Cortex of kidney (tissue), 1 donor: ENCODE measurements at places on chromosomes 2 and 18.

DNA sequence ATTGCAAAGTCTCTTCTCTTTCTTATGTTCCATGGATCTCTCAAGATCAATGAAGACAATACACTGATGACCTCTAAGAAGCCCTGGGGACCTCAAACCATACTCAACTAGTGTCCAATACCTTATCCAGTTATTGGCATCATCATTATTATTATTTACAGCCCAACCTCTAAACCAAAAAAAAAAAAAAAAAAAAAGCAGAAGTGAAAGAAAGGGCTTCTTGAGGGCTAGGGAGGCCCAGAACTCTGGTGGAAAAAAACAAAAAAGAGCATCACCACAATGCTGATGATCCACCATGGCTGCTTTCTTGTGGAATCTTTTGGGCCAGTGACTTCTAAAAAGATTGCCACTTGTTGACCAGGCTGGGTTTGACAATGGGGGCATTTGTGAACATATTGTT is 324.9 kb downstream of the LPIN1 start:
- DNase-seq: no peak

DNA sequence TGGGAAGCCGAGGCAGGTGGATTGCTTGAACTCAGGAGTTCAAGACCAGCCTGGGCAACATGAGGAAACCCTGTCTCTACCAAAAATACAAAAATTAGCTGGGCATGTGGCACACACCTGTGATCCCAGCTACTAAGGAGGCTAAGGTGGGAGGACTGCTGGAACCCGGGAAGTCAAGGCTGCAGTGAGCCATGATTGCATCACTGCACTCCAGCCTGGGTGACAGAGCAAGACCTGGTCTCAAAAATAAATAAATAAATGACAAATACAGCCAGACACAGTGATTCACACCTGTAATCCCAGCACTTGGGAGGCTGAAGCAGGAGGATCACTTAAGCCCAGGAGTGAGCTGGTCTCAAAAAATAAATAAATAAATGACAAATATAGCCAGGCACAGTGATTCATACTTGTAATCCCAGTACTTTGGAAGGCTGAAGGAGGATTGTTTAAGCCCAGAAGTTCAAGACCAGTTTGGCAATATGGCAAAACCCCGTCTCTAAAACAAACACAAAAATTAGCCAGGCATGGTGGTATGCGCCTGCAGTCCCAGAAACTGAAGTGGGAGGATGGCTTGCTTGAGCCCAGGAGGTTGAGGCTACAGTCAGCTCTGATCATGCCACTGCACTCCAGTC is 6.2 kb downstream of the KANSL3 start:
- no peak for DNase-seq

GRCh38 chr2:161965994-161966393 is 108.0 kb downstream of the DPP4 start:
- no peak for DNase-seq

DNA sequence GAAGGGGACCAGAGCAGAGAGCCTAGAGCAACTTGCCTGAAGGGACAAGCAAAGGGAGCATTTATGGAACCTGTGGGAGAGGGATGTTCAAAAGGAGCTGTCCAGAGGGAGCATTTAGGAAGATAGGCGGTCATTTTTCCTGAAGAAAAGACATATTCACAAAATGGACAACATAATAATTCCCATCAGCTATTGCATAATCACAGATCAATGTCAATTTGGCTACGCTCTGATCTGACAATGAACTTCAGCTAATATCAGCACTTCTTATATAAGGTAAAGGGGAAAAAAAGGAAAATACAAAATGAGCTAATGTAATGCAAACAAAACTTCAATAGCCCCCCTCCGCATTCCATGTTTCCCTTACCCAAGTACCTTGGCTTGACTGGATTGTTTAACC is 291.1 kb upstream of the CDH7 start:
- no peak for DNase-seq

DNA sequence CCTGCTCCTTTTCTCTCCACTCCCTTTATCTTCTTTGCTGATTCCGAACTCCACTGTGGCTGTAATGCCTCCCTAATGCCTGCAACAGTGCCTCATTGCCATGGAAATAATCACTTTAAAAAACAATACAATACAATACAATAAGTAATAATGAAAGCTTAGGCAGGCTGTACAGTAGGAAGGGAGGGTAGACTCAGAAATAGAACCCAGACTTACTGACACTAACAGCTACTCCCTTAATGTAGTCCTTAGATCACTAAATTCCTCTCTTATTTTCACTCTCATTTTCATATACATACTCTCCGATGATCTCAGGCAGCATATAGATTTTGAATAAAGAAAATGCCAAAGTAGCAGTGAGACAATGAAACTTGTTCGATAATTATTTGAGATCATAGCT is 70.2 kb downstream of the DLGAP1 start:
- DNase-seq: no peak

GRCh38 chr2:157902692-157903091 is 26.6 kb upstream of the ACVR1 start:
- DNase-seq: no peak

GRCh38 chr2:75317802-75318201 is 118.5 kb upstream of the TACR1 start:
- DNase-seq: no peak

DNA sequence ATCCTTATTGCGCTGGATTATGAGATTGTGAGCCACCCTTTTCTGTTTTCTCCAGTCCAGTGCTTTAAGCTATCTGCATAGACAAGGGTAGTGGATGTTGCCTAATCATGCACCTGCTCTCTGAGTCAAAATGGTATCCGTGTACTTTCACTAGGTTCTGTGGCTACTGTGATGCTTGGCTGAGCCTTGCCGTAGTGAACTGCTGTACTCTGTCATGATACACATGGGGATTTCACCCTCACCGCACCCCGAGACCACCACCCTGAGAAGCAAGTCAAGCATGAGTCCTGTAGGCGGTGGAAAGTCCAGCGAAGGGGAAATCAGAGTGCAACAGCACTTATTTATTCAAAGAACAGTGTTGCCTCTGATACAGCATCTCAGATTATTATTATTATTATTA is 55.0 kb downstream of the ARHGAP25 start:
- no peak for DNase-seq

GRCh38 chr18:57947117-57947516 is 96.9 kb upstream of the NEDD4L start:
- DNase-seq: no peak

DNA sequence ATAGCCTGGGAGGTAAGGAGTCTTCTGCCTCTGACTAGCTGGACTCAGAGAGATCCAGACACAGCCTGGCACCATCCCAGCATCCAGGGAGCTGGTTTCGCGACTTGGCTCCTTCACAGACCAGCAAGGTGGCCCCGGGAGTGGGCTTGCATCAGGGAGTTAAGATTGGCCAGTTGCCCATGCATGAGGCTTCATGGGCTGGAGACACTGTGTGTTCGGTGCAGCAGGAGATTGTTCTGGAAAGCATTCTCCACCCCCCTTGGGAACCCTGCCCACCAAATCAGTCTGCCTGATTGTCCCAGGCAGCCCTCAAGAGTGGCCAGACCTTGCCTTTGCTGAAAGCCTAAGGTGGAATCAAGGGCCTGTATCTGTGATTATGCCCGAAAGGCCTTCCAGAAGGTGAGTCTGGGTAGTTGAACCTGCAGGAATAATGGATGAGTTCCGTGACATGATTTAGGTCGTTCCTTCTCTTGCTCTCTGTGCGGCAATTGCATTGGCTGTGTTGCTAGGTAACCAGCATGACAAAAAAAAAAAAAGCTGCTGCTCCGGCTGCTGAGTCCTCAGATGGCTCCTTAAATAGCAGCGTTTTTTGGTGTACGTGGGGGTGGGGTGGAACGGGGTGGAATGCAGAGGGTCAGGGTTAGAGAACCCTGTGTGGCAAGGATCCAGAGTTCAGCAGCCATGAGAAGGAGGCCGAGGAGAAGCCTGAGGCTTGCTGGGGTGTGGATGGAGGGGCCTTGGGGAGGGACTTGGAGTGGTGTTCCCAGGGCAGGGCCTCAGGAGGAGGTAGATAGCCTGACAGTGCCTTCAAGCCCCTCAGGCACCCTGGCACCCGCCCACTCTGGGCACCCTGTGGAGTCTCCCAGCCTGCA is 93.0 kb upstream of the MCFD2 start:
- no peak for DNase-seq

DNA sequence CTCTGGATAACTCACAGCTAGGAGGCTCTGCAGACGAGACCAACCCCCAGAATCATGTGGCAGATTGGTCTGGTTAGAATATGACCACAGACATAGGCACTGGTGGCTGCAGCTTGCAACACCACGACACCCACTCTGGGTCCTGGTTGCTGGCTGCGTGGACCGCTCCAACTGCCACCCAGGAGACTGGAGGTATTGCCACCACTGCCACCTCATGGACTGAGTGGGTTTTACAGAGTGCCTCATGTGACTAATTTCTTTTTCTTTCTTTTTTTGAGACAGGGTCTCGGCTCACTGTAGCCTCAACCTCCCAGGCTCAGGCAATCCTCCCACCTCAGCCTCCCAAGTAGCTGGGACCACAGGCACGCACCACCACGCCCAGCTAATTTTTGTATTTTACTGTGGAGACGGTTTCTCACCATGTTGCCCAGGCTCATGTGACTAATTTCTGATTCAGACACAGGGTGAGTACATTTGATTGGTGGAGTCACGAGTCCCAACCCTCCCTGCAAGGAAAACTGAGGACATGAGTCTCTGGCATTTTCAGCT is 29.9 kb upstream of the NT5DC4 start:
- no peak for DNase-seq

GRCh38 chr2:219210196-219210885 is 3.8 kb downstream of the ZFAND2B start:
- no peak for DNase-seq

- no peak for DNase-seq
Observed at GRCh38 chr2:46690825-46691224, 211.5 kb downstream of the TMEM247 start.

DNA sequence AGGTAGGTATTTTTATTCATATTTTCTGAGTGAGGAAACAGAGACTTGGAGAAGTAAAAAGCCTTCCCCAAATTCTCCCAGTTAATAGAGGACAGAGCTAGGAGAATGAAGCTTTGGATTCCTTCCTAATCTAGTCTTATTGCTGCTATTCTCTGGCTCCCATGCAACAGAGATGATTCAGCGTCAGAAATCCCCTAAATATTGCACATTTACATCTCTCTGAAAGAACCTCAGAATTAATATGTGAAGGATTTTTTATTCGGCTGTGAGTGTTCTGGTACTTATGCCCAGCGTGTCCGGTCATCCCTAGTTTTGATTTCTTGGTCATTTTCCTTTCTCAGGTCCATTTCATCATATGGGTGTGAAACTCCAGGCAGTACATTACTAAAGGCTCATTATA is 91.2 kb upstream of the SESTD1 start:
- DNase-seq: no peak

DNA sequence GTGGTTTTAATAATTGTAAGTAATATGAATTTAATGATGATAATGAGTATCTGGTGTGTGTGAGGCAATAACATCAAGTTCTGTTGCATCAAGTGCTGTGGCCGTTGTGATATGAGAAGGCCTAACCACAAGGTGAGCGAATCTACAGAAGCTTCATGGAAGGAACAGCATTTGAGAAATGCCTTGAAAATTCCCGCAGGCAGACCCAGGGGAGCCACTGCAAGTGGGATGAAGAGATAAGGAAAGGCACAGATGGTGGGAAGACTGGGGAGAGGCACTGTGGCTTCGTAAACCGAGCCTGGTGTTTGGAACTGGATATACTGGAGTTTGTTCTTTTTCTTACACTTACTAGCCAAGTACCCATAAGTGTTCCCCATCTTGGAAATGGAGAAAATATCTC is 357.5 kb downstream of the PTPRM start:
- DNase-seq: no peak

GRCh38 chr2:146077156-146077555 is 1557.2 kb upstream of the ZEB2 start:
- no peak for DNase-seq

- DNase-seq: no peak
Observed at GRCh38 chr2:59449274-59449673, 1104.2 kb downstream of the BCL11A start.

DNA sequence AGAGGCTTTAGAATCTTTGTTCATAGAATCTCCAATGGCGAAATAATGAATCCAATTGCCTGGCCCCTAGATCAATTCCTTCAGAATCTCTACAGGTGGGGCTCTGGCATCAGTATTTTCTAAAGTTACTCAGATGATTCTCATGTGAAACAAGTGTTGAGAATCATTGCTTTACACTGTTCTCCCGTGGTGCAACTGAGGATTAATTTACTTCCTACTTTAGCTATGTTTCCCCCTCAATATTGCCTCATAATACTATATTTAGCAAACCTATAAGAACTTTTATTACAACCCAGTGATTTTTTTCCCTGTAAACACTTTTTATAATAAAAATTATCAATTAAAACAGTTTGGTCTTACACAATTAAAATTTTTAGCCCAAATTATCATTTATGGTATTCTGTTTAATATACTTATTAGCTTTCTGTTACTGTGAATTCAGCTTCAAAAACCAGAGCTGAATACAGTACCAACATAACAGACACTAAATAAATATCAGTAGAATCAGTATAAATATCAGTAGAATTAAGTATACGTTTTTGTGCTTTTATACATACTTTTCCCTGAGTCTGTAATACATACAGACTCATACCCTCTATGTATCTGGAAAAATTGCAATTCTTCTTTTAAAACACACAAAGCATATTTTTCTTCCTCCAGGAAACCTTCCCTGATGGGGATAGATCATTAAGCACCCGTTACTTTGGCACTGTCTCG is 20.8 kb downstream of the SLC38A11 start:
- no peak for DNase-seq

DNA sequence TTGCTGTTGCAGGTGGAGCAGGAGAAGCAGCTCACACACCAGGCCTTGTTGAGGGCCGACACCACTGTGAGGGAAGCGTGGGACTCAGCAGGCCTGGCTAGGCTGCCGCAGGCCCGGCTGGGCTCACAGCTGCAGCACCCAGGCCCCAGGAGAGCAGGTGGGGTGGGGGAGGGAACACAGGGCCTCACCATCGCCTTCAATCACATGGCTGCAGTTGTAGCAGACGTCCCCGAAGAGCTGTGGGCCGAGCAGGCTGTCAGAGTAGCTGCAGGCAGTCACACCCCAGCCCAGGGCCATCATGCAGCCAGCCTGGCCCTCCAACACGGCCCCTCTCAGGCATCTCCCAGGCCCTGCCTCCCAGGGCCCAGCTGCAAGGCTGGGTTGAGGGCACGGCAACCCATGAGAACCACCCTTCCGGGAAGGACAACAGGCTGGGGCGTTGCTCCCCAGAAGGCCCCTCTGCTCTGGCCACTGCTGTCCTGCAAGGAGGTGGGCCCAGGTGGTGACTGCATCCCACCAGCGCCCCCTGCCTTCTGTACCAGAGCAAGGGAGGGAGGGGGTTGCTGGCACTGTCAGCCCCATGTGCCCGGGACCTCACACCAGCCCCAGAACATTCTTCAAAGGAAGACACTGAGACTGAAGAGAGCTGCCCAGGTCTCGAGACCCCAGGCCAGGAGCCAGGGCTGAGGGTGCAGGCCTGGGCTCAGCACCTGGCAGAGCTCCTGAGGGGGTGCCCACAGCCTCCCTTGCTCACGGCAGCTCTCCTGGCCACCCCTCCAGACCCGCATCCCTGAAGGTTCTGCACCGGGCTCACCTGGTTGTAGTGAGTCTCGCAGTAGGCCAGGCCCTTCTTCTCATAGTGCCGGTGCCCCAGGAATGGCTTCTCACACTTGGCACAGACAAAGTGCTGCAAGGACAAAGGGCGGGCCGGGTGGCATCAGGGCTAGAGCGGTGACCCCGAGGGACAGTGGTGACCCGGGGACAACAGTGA is 5.6 kb upstream of the GPR17 start:
- no peak for DNase-seq
